ENCODE measurements at places on chromosomes 12 and 14.

DNA sequence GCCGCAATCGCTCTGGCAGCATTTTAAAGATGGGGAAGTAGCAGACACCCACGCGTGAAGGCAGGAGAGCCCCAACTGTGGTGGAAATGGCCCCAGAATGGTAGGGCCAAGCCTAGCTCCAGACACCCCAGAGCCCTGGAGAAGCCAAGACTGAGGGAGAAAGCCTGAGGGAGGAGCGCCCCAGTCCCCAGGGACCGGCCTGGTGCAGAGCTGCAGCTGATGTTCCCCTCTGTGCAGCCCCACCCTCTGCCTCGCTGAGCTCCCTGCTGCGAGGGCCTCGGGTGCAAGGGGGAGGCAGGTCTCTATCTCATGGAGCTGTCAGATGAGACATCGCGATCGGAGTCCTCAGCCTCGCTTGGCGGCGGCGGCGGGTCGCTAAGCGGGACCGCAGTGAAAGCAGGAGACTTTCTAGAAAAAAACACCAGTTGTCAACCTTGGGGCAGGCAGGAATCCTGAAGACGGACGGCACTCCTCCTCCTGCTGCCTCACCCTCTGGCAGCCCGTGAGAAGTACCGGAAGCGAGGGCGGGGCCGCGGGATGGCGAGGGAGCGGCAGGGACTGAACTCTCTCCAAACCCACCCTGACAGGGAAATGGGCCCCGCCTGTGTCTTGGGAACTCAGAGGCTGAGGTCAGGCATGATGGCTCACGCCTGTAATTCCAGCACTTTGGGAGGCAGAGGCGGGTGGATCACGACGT, 6.0 kb downstream of the GAPDH start:
- DNase-seq = peak; percentile 74

GRCh38 chr14:34372786-34373185, 89.3 kb downstream of the SPTSSA start:
- no peak for DNase-seq

GRCh38 chr14:59811073-59811472, 59.5 kb downstream of the RTN1 start:
- no peak for DNase-seq

GRCh38 chr12:107564946-107565345, 120.7 kb upstream of the PWP1 start:
- no peak for DNase-seq

DNA sequence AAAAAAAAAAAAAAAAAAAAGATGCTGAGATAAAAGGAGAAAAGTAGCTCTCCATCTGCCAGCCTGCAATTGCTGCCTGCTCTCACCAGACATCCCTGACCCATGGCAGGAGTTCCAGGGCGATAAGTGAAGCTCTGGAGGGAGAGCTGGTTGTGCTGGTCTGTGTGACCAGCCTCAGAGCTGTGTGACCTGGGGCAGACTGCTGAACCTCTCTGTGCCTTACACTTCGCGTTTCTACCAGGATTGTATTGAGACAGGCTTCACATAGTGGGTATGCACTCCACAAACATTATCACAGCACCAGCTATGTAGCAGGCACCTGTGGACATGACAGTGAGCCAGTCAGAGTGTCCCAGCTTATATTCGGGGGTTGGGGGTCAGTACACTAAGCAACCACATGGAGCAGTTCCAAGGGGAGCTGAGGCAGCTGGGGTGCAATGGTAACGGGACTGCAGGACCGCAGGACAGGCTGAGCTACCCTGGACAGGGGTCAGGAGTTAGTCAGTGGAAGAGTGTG, 57.5 kb downstream of the RBM19 start:
- no peak for DNase-seq

DNA sequence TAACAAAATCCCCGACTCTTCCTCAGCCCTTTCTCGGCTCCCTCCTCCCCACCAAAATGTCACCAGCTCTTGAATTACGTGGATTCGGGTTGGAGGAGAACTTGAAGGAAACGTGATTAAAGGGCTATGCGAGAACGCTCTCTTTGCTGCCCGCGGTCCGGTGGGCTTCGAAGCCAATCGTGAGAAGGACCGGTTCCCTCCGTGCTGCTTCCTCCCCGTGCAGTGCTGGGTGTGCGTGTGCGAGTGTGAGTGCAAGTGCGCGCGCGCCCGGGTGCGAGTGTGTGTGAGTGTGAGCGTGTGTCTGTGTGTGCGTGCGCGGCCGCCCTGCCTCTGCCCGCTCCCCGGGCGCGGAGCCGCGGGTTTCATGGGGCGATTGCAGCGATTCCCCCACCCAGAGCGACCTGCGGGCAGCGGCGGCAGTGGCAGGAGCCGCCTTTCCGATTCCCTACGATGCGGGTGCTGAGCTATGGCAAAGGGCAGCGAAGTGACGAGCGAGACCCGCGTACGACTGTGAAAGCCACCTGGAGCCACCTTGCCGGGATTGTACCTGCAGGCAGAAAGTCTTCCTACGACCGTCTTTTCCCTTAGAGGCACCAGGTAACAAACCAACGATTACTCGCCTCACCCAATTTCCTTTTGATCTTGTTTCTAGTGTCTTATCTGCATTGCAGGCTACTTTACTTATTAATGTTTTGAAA, 1.4 kb downstream of the LRFN5 start:
- no peak for DNase-seq

- DNase-seq = no peak
Measured at GRCh38 chr12:1681493-1681807, 9.4 kb upstream of the ADIPOR2 start.

DNA sequence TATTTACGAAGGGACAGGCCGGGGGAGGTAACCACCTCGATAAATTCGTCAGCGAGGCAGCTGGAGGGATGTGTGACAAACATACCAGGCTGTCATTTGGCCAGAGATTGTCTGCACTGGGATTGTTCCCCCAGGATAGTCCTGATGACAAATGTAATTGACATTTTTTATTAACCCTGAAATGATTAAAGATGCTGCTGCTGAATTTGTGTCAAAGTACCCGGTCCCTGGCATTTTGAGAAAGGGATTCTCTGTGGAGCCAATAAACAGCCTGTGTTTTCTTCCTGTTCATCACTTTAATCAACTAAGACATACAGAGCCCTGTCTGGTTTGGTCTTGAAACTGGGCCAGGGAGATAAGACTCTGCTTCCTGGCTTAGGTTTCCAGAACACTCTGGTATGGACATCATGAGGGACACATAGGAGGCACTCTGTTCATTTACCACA, 117.6 kb downstream of the SLC25A47 start:
- no peak for DNase-seq

- no peak for DNase-seq
Measured at GRCh38 chr14:105471297-105471821, 3.3 kb upstream of the CRIP2 start.

- DNase-seq = peak; percentile 50
Measured at GRCh38 chr12:69415471-69416275, 54.5 kb upstream of the FRS2 start.

Measured in foreskin melanocyte (primary cell).